ENCODE measurements at places on chromosomes 2 and 18.
A peak's percentile ranks its signal among the peaks of the same experiment; 100 is the strongest.

- DNase-seq: no peak
These were observed 35.3 kb downstream of the CPS1 start for GRCh38 chr2:210591663-210592062.

- DNase-seq: no peak
These were observed 50.6 kb upstream of the FSIP2 start for GRCh38 chr2:185687967-185688366.

GRCh38 chr2:156598563-156598962 lies 162.4 kb downstream of the GPD2 start:
- DNase-seq: no peak

DNA sequence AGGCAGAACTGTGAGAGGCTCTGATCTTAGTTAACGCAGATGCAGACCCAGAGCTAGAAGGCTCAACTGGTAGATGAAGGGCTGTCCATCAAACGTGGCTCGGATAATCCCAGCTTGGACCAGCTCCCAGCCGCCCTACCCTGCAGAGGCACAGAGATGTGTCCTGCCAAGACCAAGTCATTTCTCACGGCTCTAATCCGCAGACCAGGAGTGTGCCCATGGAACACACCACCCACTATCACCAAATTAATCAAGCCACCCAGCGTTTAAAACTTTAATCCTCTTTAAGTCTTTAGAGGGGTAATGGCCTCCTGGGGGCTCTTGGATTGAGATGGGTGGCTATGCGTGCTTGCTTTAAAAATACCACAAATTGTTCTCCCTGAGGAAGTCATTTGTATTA lies 17.5 kb downstream of the LYPD1 start:
- DNase-seq: no peak

DNA sequence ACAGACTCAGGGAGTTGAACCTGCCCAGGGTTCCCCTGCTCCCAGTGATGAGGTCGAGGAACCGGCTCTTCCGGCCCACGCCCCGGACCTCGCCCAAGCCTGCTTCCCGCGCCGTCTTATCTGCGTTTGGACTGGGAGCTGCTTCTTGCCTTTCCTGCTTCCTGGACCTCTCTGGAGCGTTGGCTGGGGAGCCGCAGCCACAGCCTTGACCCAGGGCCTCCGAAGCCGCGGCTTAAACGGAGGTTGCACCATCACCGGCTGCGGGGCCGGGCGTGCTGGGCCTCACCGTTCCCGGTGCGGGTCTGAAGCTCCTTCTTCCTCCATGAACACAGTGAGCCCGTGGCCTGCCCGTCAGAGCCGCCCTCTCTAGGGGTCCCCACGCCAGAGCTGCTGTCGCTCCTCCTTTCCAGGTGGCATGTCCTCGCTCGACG lies 13.3 kb downstream of the NTSR2 start:
- DNase-seq: no peak

DNA sequence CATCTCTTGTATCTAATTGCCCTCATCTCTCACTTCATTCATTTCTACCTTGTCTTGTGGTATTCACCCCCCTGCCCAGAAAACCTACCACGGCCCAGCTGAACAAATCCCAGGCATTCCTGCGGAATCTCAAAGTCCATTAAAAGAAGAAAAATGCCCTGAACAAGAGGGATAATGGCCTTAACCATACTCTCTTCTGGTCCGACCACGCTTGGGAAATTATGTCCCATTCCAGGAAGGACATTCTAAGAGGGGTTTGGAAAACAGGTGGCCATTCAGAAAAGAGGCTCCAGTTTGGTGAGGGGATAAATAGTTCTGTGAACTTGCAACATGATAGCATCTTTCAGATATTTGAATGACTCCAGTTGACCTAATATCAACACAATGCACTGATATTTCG lies 349.9 kb upstream of the ZNF521 start:
- no peak for DNase-seq

GRCh38 chr2:64797881-64798575 lies 144.3 kb upstream of the SERTAD2 start:
- DNase-seq: no peak

GRCh38 chr2:47309952-47310800 lies 92.8 kb upstream of the MSH2 start:
- DNase-seq: no peak

- no peak for DNase-seq
These were observed 267.2 kb downstream of the HRH4 start for GRCh38 chr18:24727685-24728084.

GRCh38 chr2:240392084-240392947 lies 43.1 kb upstream of the GPC1 start:
- no peak for DNase-seq

DNA sequence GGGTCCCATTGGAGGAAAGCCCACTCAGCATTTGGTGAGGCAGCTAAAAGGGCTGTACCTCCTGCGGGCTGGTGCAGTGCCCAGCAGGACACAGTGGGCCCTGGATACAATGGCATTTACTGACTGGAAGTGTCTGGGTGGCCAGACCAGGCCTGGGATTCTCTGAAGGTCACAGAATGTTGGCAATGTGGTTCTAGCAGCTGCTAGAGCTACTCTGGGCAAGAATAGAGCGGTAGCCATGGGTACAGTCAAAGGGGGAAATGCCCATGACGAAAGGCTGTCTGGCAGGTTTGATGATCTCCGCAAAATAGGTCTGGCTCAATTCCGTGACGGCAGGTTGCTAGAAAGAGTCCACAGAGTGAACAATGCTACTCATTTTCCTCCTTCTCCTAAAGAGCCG lies 241.8 kb downstream of the AFF3 start:
- DNase-seq: no peak

DNA sequence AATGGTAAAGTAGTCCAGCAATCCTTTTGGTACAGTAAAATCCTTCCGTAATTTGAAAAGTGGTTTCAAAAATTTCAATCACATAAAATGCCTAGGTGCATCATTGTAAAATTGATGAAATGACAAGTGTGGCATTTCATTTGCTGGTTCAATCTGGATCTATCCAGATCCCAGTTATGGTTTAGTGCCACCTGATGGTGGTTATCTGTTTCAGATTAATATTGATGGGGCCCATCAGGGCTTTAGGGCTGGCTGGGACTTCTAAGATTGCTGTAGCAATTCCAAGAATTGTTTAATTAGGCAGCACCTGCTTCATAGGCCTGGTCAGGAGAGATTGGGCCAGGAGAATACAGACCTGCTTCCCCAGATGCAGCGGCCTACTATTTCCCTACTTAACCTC lies 55.5 kb upstream of the PIK3C3 start:
- no peak for DNase-seq

GRCh38 chr2:39735648-39736047 lies 43.4 kb downstream of the THUMPD2 start:
- DNase-seq: no peak

DNA sequence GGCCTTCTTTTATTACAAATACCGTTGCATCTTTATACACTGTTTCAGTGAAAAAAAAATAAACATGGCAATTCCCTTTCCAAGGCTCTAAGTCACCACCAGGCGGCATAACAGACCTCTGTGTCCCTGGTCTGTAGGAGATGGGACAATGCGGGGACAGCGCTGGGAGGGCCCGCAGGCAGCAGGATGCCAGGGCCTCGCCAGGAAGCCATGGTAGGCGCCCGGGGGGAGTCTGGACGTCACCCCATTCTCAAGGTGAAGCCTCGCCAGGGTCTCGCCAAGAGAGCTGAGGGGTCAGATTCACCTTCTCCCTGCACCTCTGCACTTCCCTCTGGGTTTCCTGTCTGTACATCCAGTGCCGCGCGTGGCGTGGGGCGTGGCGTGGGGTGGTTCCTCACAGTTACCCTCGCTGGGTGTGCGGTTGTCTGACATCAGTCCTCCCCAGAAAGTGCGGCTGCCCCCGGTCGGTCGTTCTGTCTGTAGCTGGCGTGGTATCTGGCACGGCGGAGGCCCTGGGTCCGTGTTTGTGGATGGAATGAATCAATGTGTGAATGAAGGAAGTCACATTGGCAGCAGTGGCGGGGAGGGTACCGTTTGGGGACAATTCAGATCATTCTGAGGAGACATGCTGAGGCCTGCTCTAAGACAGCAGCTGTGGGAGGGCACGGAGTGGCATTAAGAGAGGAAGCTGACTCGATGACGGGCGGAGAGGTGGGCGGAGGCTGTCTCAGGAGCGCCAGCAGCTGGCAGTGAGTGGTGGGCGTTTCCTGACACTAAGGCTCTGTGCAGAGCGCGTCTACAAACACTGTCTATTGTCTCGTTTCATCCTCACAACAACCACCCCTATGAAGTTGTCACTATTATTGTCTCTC lies 46.0 kb downstream of the LRRFIP1 start:
- DNase-seq: peak; percentile 90

GRCh38 chr2:13660231-13660630 lies 943.5 kb downstream of the TRIB2 start:
- DNase-seq: no peak

- DNase-seq: no peak
These were observed 21.0 kb downstream of the SMAD2 start for GRCh38 chr18:47909484-47909883.

DNA sequence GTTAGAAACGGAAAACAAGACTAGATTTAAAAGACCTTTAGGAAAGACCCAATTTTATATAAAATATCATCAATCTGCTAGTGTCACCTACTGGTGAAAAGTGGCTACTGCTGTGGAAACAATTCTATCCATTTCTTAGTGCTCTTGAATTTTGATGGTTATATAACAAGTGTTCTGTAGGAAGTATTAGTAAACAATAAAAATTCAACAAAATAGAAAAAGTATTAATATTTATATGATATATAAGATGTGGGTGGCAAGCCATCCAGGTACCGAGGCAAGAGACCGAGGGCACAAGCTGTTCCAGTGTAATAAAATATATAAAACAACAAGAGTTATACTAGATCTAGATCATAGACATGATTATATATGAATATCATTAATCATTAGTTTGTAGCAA lies 6.2 kb upstream of the TMEM87B start:
- peak; percentile 78 for DNase-seq

- DNase-seq: no peak
These were observed 56.3 kb downstream of the RTTN start for GRCh38 chr18:70149156-70149555.

GRCh38 chr18:5746844-5747243 lies 148.5 kb downstream of the TMEM200C start:
- no peak for DNase-seq

DNA sequence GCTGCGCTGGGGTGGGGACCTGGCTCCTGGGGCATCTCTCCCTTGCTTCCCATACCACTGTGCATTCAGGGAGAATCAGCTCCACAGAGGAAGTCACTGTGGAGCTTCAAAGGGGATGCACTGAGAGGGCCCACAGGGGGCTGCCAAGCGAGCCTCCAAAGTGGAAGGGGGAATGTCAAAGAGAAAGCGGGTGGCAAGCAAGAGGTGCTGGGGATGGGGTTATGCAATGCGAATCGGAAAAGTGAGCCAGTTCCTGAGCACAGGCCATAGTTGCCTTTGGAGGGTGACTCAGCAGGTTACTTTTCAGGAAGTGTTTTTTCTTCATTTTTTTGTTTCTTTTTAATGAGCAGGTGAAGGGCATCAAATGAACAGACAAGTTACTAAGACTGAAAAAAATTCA lies 17.6 kb downstream of the PMAIP1 start:
- DNase-seq: no peak

GRCh38 chr2:6909431-6910385 lies 7.5 kb upstream of the RNF144A start:
- no peak for DNase-seq

DNA sequence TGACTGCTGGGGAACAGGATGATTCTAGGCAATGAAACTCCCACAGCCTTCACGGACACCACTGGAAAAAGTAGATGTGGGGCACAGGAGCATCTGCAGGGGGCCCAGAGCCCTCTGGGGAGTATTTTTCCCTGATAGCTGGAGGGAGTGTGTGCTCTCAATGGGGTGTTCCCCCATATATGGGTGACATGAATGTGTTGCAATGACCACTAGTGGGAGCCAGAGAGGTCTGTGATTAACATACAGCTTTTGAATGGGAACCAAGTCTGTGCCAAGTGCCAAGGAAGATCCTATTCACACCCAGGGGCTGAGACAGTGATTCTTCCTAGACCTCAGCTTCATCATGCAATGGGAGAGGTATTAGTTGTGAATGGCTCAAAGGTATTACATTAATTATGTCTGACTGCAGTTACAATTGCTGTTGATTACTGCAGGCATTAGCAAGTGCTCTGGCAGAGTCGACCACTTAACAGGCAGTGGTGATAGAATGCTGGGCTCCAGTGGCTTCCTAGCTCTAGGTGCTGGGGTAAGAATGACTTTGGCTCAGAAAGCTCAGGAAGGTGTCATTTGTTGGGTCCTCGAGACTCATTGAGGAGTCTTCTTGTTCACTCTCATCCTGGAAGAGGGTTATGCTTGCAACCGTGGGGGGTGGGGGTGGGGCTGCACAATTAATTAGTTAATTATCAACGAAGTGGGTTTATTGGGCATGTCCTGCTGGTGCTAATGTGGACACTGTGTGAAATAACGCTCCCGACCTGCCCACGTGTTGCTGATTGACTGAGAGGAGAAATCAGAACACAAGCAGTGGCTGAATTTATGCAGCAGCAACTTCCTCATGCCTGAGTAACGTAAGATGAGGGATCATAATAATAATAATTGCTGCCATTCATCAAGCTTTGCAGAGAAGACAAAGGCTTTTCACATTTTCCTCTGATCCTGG lies 194.1 kb downstream of the CLIP4 start:
- peak; percentile 75 for DNase-seq

DNA sequence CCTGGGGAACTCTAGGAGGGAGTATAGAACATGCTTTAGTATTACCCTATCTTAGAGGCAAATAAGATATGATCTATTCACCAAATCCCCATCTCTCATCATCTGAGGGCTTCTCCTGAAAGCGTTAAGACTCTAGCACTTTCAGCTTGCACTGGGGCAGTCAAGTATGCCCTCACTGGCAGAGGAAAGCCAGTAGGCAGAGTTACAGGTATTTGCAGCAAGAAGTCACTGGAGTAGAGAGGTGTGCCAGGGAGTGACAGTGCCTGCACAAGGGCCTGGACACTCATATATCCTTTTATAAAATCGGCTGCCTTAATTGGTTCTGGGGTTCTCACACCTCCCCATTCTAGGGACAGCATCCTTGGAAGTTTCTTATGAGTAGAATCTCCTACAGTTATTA lies 31.9 kb upstream of the CCDC85A start:
- no peak for DNase-seq

- DNase-seq: no peak
These were observed 56.2 kb downstream of the ITSN2 start for GRCh38 chr2:24304098-24304497.

GRCh38 chr2:216012830-216013079 lies 596 bp downstream of the MREG start:
- no peak for DNase-seq

- DNase-seq: no peak
These were observed 89.6 kb upstream of the CCDC141 start for GRCh38 chr2:179139506-179139905.
